T1000 (cell line): ENCODE measurements at places on chromosomes 13 and 19.

DNA sequence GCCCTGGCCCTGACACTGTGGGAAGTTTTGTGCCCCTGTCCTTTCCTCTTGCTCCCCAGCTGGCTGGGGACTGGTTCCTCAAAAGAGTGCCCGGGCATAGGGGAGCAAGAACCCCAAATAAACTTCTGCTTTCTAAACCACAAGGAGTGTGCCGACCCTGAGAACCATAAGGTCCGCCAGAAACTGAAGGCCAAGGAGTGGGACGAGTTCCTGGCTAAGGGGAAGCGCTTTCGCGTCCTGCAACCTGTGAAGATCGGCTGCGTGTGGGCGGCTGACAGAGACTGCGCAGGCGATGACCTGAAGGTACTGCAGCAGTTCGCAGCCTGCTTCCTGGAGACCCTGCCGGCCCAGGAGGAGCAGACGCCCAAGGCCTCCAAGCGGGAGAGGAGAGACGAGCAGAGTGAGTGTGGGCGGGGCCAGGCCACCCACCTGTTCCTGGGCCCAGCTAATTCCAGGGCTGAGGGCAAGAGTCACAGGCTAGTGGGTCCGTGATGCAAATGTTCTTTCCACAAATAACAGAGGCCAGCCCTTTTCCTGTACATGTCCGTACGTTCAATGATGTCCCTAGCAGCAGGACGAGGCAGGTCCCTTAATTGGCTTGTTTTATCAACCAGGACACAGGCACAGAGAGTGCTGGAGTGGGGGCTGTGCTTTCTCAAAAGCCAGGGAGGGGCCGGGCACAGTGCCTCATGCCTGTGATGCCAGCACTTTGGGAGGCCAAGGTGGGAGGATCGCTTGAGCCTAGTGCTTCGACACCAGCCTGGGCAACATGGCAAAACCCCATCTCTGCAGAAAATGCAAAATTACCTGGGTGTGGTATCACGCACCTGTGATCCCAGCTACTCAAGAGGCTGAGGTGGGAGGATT is 25.6 kb downstream of the UBXN6 start:
- no peak for DNase-seq

DNA sequence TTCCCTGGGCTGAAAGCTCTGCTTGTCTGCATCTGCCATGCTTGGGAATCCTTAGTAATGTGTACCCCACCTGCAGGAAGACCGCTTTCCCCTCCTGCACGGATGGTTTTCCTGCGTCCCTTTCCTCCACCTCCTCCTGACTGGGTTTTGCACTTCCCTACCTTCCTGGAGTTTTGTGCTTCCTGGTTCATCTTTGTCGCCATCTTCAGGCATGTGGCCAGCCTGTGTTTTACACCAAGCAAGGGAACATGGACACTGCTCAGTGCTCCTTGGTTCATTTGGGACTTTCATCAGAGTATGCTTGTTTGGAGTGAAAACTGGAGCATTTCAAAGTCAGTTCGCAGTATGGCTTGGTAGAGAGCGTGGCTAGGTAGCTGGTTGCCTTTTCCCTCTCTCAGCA is 30.7 kb downstream of the ERICH6B start:
- no peak for DNase-seq

- no peak for DNase-seq
Measured at GRCh38 chr13:53683608-53684007, 655.0 kb downstream of the OLFM4 start.

DNA sequence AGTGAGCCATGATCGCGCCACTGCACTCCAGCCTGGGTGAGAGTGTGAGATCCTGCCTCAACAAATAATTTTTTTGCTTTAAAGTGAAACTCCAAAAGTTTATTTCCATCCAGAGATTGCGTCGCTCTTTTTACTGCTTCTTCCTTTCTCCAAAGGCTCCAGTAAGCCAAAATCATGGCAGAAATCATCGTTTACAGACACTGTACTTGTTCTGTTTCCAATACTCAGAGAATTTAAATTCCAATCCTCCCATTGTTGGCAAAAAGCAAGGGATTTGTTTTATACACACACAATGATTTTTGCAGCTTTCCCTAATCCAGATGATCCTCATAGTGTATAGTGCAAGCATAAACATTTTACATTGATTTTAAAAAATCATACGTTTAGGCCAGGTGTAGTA is 15.3 kb downstream of the FBXO27 start:
- no peak for DNase-seq

- DNase-seq: no peak
Measured at GRCh38 chr19:866769-867300, 7.4 kb downstream of the CFD start.

DNA sequence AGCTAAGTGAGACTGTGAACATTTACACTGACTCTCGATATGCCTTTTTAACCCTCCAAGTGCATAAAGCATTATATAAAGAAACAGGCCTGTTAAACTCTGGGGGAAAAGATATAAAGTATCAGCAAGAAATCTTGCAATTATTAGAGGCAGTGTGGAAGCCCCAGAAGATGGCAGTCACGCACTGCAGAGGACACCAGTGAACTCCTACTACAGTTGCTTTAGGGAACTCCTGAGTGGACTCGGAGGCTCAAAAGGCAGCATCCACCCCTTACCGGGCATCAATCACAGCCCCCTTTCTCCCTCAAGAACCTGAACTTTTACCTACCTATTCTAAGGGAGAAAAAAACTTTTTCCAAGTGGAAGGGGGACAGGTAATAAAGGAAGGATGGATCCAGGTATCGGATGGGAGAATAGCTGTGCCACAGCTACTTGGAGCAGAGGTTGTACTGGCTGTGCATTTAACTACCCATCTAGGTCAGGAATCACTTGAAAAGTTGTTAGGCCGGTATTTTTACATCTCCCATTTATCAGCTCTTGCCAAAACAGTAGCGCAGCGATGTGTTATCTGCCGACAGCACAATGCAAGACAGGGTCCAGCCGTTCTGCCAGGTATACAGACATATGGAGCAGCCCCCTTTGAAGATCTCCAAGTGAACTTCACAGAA is 80.1 kb downstream of the ZNF486 start:
- no peak for DNase-seq

DNA sequence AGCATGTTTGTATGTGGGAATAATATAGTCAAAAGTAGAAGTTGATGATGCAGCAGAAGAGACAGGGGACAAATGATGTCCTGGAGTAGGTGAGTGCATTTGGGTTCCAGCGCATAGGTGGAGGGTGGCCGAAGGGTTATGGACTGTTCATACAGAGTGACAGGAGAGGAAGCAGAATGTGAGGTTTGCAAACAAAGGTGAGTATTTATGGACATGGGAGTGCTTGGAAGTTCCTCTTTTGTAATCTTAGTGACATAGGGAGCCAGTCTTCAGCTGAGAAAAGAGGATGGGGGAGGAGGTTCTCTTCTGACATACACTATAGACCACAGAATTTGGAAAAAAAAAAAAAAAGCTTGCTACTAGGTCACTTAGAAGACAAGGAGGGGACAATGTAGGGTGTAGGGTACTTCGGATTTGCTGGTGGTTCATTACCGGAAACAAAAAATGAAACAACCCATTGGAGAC is 331.6 kb downstream of the DLEU7 start:
- no peak for DNase-seq

DNA sequence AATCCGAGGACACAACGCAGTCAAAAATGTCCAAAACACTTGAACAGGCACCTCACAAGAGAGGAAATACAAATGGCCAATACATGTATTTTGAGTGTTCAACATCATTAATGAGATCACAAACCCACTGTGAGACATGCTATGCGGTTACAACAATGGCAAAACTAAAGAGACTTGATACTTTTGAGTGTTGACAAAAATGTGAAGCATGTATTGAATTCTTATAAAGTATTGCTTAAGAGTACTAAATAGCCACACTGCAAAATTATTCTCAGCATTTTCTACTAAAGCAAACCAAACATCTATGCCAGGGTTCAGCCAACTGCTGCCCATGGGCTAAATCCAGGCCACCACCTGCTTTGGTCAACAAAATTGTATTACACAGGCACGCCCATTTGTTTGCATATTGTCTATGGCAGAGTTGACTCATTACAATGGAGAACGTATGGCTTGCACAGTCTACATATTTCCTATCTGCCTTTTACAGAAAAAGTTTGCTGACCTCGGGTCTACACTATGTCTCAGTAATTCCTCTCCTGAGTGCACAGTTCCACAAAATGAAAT is 135.3 kb downstream of the B3GLCT start:
- DNase-seq: no peak

- no peak for DNase-seq
Measured at GRCh38 chr13:60701895-60702294, 304.9 kb downstream of the TDRD3 start.

DNA sequence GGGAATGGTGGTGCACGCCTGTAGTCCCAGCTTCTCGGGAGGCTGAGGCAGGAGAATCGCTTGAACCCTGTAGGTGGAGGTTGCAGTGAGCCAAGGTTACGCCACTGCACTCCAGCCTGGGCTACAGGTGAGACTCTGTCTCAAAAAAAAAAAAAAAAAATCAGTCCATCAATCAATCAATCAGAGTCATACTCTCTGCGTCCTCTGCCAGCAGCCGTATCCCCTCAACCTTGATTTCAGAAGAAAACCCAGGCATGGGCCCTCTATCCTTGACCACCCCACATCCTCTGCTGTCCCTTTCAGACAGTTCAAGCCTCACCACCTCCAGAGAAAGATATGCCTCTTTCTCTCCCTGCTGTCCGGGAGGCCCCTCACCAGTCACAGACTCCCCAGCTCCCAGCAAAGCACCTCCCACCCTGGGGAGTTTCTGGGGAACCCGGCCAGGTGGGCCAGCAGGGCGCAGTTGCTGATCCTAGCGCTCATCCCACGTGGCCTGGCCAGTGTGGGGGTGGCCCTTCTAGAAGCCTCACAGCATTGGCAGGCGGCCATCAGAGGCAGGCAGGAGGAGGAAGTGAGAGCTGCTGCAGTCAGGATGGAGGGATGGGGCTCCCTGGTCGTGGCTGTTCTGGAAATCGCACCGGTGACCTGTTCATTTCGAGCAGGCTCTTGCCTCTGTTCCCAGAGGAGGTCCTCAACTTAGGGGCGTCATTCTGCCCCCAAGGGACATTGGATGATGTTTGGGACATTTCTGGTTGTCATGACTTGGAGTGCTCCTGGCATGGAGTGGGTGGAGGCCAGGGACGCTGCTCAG is 10.2 kb upstream of the JSRP1 start:
- no peak for DNase-seq

- DNase-seq: no peak
Measured at GRCh38 chr13:79541426-79542049, 60.6 kb downstream of the NDFIP2 start.

GRCh38 chr13:106566641-106567473 is 1.1 kb downstream of the ARGLU1 start:
- DNase-seq: no peak

- peak; percentile 69 for DNase-seq
Measured at GRCh38 chr19:3969435-3970312, 1.2 kb downstream of the DAPK3 start.

DNA sequence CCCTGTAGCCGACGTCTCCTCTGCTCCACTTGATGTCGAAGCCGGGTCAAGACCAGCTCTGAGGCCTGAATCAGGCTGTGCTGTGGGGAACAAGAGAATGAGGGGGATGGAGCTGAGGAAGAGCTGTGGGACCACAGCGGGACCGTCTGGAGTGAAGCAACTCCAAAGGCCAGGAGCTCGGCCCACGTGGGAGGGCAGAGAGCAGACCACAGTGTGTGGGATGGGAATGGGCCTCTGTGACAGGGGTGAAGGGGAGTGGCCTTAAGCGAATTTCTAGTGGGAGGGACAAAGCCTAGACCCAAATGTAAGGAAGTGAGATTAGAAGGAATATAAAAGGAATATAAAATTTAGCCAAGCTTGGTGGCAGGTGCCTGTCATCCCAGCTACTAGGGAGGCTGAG is 3.8 kb upstream of the SLC8A2 start:
- no peak for DNase-seq

DNA sequence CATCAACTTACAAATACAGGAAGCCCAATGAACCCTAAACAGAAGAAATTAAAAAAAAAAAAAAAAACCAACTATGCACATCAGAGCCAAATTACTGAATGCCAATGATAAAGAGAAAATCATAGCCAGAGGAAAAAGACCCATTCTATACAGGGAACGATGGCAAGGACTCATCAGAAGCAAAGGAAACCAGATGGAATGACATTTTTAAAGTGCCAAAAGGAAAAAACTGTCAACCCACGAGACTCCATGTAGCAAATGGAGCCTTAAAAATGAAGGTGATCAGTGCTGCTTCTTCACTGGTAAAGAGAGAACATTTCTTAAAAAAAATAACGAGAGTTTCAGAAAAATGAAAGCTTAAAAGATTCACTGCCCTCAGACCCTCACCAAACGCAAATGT is 18.3 kb downstream of the PCID2 start:
- DNase-seq: no peak

GRCh38 chr13:39941236-39941635 is 285.8 kb downstream of the COG6 start:
- no peak for DNase-seq

DNA sequence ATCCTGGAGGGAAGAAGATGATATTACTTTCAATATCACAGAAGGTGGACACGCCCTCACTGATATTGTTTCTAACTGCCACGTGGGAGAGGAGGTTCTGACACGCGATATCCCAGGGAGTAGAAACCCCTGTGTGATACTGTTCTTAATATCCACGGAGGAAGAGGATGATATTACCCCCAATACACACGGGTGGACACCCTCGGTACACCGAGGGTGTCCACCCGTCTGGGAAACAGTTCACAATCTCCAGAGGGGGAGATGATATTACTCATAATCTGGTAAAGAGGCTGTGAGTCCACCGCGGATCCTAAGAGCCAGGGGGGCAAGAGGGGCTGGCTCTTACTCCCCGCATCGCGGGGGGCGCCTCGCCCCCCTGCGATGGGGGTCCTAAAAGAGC is 29.7 kb upstream of the RGCC start:
- no peak for DNase-seq

DNA sequence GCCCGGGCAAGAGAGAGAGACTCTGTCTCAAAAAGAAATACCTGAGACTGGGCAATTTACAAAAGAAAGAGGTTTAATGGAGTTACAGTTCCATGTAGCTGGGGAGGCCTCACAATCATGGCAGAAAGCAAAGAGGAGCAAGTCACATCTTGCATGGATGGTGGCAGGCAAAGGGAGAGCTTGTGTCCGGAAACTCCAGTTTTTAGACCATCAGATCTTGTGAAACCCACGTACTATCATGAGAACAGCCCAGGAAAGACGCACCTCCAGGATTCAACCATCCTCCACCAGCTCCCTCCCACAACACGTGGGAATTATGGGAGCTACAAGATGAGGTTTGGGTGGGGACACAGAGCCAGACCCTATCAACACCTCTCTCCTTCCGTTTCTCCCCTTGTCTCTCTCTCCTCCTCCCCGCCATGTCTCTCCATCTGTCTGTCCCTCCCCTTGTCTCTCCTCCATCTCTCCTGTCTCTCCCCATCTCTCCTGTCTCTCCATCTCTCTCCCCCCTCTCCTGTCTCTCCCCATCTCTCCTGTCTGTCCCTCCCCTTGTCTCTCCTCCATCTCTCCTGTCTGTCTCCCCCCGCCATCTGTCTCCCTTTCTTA is 10.0 kb downstream of the POLR2E start:
- no peak for DNase-seq

DNA sequence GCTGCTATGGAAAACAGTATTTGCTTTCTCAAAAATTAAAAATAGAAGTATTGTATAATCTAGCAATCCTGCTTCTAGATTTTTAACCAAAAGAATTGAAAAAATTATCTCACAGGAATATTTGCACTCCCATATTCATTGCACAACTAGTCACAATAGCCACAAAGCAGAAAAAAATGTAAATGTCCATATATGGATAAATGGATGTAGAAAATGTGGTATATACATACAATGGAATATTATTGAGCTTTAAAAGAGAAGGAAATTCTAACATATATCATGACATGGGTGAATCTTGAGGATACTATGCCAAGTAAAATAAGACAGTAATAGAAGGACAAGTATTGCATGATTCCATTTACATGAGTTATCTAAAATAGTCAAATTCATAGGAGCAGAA is 2753.0 kb downstream of the PCDH9 start:
- DNase-seq: no peak
